ENCODE measurements at places on chromosomes 2 and 18.

- no peak for DNase-seq
These were observed 120.4 kb upstream of the COL5A2 start for GRCh38 chr2:189299974-189300373.

DNA sequence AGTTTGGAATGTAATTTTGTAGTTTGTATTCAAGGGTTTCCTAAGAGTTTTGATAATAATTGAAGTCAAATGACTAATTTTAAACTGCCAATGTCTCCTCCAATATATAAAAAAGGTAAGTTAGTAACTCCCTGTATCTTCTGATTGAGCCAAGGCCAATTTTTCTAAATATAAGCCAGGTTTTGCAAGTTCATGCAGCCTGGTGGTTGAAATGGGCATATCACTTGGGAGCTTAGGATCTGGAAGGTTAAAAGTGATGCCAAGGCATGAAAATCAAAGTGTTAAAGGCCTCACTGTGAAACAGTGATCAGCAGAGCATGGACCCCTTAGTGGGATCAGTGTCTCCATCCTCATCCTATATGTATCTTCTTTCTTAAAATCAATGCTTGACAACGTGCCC, 60.5 kb downstream of the MERTK start:
- DNase-seq, result no peak

DNA sequence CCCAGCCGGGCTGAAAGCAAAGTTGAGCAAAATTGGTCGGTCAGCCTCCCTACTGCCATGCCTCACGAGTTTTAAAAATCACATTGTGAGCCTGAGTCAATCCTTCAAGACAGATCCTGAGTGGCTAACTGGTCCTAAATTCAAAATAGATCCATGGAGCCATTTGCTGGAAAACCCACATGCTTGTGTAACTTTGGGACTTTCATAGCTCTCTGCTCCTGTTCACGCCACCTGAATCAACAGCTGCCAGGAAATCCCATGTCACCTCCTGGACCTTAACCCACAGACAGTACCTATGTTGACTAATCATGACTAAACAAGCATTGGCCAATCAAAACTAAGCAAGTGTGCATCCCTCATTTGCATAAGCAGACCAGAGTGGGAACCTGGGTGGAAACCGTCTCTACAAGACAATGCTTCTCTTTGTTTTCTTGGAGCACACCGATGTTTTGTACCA, 42.8 kb upstream of the LDLRAD4 start:
- no peak for DNase-seq

- DNase-seq, result peak; percentile 41
These were observed 139.6 kb downstream of the TRABD2A start for GRCh38 chr2:84741182-84741822.

- DNase-seq, result no peak
These were observed 29.5 kb upstream of the LAPTM4A start for GRCh38 chr2:20080839-20081415.

DNA sequence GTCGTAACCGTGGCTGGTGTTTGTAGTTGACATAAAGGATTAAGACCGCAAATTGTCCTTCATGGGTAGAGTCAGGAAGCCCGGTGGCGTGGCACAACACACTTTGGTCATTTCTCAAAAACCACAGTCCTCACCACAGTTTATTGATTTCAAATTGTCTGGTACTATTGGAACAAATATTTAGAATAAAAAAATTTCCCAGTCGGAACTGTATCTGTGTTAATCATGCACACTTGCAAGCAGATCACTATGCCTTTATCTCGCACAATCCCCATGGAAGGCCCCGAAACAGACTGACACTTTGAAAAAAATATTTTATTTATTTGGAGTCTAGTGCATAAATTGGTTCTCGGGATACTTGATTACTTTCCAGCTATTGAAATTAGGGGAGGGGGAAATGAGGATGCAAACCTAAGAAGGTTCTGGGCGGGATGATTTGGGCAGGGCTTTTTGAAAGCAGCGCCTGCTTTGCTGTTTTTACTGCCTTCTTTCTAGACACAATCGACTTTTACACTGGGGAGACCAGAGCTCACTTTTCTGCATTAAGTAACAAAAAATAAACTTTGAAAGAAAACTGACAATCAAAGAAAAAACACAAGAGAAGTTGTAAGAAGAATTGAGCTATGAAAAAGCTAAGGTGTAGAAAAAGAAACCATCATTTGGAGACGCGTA, 15.4 kb upstream of the HOXD1 start:
- DNase-seq, result no peak

- DNase-seq, result peak; percentile 56
These were observed 519 bp downstream of the TTL start for GRCh38 chr2:112482309-112483041.

- DNase-seq, result no peak
These were observed at the start of gene IMPA2 for GRCh38 chr18:11981192-11981542. IMPA2 (plus strand) TSS chr18:11981507; CDS start chr18:11981670, 163 bp downstream.

GRCh38 chr2:74739733-74740241, 85.7 kb downstream of the SEMA4F start:
- no peak for DNase-seq

DNA sequence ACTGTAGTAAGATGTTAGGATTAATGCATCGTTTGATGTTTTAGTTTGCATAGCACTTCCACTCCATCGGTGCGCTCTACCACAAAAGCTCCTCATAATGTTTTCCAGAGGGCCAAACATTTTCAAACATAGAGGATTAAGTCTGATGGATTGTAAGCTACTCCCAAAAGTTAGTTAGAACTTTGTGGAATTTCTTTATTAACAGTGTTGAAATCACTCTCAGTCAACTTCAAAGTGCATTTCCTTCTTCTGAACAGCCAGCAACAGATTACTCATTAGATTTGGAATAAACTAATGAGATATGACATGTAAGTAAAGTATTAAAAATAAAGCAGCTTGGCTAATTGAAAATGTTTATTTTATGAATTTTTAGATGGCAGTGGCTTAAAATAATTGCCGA, 30.1 kb upstream of the CTAGE1 start:
- no peak for DNase-seq

- peak; percentile 36 for DNase-seq
These were observed 235.1 kb downstream of the CDCA7 start for GRCh38 chr2:173589604-173590275.

DNA sequence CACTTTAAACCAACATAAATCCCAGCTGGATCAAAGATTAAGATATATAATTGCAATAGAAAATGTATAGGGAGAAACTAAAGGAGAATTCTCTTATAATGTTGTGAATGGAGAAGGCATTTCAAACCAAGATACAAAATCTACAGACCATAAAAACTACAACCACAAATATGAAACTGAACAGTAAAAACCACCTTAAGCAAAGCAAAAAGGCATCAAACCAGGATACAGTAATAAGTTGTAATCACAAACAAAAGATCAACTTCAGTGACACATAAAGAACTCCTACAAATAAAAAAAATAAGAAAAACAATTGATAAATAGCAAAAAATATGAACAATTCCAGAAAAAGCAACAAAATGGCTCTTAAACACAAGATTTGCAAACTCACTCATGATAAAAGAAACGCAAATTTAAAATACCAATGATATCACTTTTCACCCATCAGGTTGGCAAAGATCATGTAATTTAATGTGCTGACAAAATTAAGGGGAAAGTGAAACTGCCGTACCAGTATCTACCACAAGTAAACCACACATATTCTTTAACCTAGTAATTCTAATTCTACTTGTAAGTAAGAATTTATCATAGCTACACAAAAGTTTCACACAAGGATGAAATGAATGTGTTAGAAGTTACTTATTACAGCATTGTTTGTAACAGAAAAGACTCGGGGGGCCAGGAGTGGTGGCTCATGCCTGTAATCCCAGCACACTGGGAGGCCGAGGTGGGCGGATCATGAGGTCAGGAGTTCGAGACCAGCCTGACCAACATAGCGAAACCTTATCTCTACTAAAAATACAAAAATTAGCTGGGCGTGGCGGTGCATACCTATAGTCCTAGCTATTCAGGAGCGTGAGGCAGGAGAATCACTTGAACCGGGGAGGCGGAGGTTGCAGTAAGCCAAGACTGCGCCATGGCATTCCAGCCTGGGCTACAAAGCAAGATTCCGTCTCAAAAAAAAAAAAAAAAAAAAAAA, 101.9 kb downstream of the USP34 start:
- DNase-seq, result peak; percentile 8

- no peak for DNase-seq
These were observed 7.1 kb upstream of the CSRNP3 start for GRCh38 chr2:165462443-165462842.

DNA sequence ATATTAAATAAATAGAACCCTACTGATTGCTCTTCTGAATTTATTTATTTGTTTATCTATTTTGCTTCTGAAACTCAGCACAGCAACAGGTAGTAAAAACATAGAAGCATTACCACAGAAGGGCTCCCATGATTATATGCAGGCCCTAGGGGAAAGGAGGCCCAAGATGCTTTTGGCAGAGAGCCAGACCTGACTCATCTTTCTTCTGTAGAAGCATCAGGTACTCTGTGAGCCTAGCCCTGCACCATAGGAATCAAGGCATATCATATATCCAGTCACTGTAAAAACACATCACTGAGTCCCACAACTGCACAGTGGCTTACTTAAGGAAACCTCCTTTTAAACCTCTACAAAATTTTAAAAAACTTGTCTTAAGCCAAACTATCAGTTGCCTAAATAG, 1.8 kb downstream of the SCN9A start:
- peak; percentile 90 for DNase-seq

DNA sequence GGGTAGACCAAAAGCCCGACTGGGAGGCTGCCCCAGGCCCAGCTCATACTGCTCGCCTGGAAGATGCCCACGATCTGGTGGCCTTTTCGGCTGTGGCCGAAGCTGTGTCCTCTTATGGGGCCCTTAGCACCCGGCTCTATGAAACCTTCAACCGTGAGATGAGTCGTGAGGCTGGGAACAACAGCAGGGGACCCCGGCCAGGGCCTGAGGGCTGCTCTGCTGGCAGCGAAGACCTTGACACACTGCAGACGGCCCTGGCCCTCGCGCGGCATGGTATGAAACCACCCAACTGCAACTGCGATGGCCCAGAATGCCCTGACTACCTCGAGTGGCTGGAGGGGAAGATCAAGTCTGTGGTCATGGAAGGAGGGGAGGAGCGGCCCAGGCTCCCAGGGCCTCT, 61.7 kb downstream of the TET3 start:
- DNase-seq, result no peak

GRCh38 chr2:59871830-59872229, 681.6 kb downstream of the BCL11A start:
- DNase-seq, result no peak

GRCh38 chr2:20917287-20917660, 94.4 kb upstream of the LDAH start:
- DNase-seq, result no peak

DNA sequence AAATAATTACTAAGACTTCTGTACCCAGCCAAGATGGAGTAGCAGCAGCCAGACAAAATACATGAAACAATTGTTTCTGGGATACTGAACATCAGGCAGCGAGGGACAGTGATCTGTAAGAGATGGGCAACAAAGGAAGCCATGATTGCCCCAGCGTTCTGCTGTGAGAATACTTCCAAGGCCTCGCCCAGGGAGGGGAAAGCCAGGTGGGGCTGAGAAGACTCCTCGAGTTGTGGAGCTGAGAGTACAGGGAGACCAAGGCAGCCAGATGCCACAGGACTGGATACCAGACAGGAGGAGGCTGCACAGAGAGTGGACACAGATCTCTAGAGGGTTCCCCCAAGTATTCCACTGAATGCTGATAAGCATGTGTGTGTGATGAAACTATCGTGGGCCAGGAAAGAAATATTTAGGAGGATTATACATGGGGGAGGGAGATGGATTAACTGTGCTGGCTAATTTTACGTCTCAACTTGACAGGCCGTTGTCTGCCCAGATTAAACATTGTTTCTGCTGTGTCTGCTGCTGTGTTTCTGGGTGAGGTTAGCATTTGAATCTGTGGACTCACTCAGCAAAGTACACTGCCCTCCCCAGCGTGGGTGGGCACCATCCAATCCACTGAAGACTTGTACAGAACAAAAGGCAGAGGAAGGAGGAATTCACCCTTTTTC, 10.2 kb upstream of the LIMS2 start:
- no peak for DNase-seq

DNA sequence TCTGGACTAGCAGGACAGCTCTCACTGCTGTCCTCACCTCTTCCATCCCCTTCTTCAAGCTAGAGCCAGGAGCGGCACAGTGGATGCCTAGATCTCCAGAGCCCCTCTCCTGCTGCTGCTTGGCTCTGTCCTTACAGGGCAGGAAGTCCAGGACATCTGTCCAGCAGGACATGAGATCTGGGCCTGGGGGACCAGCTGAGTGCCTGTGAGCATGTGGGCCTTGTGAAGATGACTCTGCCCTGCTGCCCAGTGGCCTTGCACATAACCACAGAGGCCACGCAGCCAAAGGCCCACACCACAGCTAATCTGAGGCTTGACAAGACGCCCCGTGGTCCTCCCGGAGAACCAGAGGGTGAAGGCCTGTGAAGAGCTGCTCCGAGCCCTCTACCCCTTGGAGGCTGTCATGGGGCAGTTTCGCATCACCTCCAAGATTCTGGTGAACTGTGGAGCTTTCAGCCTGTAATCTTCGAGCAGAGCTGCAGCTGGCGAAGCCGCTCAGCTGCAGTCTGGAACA, 516.7 kb upstream of the HS6ST1 start:
- no peak for DNase-seq

GRCh38 chr2:232854082-232854481, 16.0 kb upstream of the SNORC start:
- peak; percentile 8 for DNase-seq

DNA sequence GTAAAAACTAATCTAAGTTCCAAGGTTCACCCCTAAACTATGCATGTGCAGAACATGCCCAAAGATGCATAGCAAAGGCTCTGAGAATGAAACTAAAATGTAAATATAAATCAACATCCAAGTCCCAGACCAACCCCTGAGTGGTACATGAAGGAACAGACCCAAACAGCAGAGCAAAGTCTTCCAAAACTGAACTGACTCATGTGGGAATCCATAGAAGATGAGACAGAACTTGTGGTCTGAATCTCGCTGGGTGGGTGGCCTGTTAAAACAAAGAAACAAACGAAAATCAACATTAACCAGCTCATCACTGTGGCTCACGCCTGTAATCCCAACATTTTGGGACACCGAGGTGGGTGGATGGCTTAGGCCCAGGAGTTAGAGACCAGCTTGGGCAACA, 29.5 kb upstream of the ATRAID start:
- DNase-seq, result no peak

- no peak for DNase-seq
These were observed 104.4 kb upstream of the SLC39A10 start for GRCh38 chr2:195552581-195552980.

DNA sequence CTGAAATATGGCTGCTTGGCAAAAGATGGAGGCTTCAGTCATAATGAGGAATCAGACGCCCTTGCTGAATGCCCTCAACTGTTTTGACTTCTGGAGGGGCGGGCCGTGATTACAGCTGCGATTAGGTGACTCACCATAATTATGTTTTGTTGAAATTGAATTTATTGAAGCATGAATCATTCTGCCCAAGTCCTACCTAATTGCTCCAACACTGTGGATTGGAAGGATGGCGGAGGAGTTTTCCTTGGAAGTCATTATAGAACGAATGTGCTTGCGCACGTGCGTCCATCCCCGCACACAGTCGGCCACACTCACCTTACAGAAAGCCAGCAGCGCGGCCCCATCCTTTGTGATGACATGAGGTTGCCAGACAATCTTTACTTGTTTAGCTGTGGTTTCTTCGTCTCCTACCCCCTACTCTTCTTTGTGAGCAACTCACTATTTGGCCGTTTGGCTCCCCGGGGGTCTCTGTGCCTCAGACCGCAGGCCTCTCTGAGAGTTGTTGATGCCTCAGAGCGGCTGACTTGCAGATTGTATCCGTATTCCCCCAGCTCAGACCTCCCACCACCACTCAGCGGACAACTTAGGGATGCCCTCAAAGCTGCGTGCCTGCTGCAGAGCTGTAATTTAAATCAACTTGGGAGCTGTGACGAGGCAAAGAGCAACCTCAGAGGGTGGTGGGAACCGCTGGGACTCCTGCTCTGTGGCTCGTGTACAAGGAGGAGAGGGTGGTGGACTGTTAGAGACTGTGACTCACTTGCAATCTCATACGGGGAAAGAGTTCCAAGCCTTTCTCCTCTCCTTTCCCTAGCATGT, 513.4 kb downstream of the TNS1 start:
- DNase-seq, result no peak

Data from ACHN (cell line).